ENCODE measurements at places on chromosomes 7 and 10. TPM values are rescaled to one million over a fixed set of nuclear protein-coding genes. Genes with fewer than 3 reads are reported as not detected.

Gene EXOC6
- 12.5 TPM for total RNA-seq

DNA sequence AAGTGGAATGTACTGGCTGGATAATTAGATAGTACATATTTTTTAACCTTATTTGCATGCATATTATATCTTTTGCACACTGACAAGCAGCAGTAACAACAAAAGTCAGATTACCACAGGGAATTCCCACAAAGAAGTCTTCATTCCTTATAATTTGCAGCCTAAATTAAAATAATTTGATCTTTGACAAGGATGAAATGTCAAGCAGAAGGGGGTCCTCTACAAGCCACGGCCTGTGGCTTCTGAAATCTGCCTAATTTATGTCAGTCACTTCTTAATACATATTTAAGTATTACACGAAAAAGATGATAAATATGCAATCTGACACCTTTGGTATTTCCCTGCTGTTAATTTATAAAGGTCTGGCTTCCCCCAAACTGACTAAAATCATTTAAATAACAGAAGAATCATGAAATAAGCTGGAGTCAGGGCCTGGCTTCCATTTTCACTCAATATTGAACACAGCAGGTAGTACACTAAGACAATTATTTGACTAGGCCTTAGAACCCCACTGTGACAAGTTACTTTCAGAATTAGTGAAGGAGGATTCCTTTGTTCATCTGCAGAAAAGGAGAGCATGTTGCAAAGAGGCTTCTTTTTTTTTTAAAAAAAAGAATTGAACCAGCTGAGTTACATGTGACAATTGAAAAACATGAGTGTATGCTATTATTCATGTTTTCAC is 351.1 kb upstream of the ETV1 start:
- no peaks in the 10 kb centered on the region for H3K27me3 ChIP-seq
- no peaks in the 10 kb centered on the region for H3K36me3 ChIP-seq
- no peaks in the 10 kb centered on the region for H3K4me1 ChIP-seq
- no peak overlapping the region for H3K4me3 ChIP-seq
- DNase-seq, result no peak
- H3K27ac ChIP-seq, result no peak overlapping the region

DNA sequence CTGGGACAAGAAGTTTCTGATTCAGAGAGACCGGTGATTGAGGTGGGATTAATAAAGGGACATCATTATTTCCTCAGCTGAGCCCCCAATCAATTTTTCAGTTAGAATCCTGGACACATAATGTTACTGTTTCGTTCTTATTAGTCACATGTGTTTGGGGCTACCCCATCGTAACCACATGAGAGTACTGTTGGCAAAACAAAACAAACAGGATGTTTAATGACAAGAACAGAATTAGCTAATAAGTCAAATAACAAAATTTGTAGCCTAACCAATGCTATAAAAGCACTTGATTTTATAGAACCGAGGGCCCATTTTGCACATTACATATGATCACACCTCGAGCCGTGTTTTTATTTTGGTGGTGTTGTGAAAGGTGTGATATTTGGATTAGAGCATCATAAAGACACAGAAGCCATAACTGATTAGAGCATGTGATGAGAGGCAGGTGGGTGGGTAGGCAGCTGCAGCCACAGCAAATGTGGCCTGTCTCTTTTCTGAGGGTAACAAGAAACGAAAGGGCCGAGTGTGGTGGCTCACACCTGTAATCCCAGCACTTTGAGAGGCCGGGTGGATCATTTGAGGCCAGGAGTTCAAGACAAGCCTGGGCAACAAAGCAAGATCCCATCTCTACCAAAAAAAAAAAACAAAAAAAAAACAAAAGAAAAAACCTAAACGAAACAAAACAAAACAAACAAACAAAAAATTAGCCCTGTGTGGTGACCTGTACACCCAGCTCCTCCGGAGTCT is 1.8 kb upstream of the VWC2 start:
- peaks cover 39% of the 10 kb centered on the region for H3K27me3 ChIP-seq
- DNase-seq, result no peak
- H3K27ac ChIP-seq, result no peak overlapping the region
- H3K4me3 ChIP-seq, result no peak overlapping the region
- peaks cover 4% of the 10 kb centered on the region for H3K36me3 ChIP-seq

DNA sequence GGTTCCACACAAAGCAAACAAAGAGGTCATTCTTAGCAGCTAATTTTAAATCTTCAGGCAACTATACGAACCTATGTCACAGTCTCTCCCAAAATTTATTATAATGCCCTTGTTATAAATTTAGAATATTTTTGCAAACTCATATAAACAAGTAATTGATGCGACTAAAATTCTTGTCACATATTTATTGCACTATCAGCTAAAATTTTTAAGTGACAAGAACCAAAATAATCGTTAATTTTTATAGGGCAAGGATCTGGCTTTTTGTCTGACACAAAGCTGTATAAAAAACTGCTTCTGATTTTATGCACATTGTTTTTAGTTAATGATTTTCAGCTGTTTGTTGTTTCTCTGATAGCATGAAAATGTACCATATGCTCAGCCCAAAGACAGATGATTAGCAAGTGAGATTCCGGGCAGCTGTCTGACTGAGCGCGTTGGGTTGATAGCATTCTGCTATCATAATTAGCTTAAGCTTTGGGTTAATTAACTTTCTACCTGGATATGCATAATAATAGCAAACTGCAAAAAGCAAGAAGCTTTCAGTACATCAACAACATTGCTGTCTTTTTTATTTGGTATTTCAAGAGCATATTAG is 136.0 kb downstream of the MGMT start:
- no peak overlapping the region for H3K4me3 ChIP-seq
- no peak overlapping the region for H3K27ac ChIP-seq
- peaks cover 3% of the 10 kb centered on the region for H3K36me3 ChIP-seq

DNA sequence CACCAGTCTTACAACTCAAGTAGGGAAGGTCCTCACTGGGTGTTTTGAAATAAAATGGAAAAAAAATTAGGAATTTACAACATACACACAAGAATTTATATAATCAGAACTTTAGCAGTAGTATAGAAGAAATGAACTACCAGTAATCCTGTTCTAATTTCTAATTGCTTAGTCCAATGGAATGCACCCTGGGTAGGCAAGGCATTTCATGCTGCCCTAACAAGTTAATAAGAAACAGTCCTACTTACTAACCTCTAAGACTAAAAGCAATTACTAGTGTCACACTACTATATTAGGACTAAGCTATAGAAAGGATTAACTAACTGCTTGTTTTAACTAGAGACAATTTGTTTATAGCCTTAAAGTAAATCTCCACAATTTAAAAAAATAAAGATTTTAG is 158.1 kb downstream of the BTAF1 start:
- H3K4me3 ChIP-seq, result no peak overlapping the region
- no peaks in the 10 kb centered on the region for H3K4me1 ChIP-seq
- no peaks in the 10 kb centered on the region for H3K27me3 ChIP-seq
- no peak overlapping the region for H3K27ac ChIP-seq
